ENCODE measurements at places on chromosomes 6 and 20.

- peak; percentile 84 for DNase-seq
Measured at GRCh38 chr20:5835321-5835821, 85.2 kb downstream of the SHLD1 start.

GRCh38 chr20:37240337-37241067 lies 21.1 kb downstream of the GHRH start:
- no peak for DNase-seq

DNA sequence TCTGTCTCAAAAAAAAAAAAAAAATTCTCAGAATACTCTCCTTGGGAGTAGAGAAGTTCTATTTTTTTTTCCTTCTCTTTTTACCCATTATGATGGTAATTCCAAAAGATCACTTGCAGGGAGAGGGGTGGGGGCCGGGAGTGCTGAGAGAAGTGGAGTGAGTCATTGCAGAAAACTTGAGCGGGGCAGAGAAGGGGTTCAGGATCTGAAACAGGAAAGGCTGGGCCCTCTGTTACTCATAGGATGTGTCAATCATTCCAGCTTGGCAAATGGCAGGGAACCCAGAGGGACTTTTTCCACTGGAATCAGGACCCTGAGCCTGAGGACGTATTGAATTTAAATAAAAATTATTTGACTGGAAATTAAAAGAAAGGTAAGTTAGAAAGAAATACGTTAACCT lies 111.4 kb upstream of the ARMC2 start:
- peak; percentile 84 for DNase-seq

DNA sequence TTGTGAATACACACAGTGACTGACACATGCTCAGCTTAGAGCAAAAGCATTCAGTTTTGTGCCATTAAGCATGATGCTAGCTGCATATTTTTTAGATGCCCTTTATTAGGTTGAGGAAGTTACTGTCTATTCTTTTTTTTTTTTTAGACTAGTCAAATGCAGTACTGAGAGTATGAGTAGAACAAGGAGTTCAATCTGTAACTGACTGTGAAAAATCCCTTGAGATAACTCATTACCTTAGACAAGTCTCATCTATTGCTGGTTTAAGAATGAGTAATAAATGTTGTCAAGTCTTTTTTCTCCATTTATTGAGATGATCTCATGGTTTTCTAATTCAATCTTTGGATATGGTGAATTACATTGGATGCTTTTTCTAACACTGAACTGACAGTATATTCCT lies 23.2 kb downstream of the AHI1 start:
- no peak for DNase-seq

DNA sequence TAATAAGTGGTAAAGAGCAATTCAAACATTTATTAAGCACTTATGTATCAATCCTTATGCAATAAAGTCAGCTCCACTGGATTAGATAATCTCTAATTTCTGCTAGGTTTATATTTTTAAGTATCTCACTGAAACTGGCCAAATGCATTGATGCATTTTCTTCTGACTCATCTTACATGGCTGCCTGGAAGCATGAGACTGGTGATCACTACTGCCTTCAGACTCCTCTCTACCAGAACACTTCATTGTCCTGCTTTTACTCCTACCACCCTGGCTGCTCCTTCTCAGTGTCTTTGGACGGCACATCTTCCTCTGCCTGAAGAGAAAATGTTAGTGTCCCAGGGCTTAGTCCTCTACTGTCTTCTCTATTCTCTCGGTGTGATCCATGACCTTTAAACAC lies 7.4 kb downstream of the CEP85L start:
- peak; percentile 38 for DNase-seq
